ENCODE measurements at places on chromosomes 1 and 21.
A peak's percentile ranks its signal among the peaks of the same experiment; 100 is the strongest.

GRCh38 chr21:34100790-34101189, 27.4 kb downstream of the MRPS6 start:
- no peak for DNase-seq

GRCh38 chr1:33867684-33868083, 3.8 kb downstream of the HMGB4 start:
- no peak for DNase-seq

- no peak for DNase-seq
These were observed 377.8 kb downstream of the MATN1 start for GRCh38 chr1:30345491-30346130.

GRCh38 chr1:154423304-154423987, 18.3 kb downstream of the IL6R start:
- DNase-seq = no peak

- no peak for DNase-seq
These were observed 26.9 kb downstream of the ITPKB start for GRCh38 chr1:226711976-226712741.

GRCh38 chr1:37657620-37658412, 23.1 kb upstream of the RSPO1 start:
- DNase-seq = no peak

DNA sequence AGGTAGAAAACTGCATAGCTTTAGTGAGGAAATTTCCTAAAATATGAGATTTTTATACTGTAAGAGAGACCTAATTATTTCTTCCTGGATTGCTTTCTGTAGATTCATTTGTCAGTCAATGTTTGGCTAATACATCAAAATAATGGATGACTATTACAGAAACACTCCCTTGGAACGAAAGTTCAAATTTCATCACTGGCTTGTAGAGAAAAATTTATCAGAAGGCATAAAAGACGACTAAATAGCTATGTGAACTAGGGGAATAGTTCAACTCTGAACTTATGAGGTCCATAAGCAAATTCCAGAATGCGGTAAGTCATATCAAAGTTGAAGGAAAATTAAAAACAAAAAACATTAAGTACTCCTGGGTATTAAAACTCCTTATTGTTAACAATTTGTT, 36.0 kb downstream of the WNT2B start:
- DNase-seq = no peak

DNA sequence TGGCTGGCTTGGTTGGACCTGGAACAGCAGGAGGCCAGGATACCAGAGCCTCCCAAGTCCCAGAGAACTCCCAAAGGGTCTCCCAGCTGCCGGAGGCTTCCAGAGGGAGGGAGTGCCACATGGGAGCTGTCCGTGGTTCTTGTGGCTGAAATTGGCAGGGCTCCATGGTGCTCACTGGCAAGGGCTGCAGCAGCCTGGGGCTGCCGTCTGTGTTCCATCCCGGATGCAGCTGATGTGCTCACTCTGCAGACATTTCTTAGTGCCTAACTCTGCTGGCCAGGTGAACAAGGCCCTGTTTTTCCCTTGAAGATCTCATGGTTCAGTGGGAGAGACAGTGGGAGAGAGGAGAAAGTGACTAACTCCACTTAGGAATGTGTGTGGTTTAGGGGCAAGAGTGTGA, 261.1 kb downstream of the CAMTA1 start:
- no peak for DNase-seq

GRCh38 chr1:59375321-59376220, 78.7 kb downstream of the FGGY start:
- no peak for DNase-seq

- DNase-seq = no peak
These were observed 55.5 kb downstream of the TGFBR3 start for GRCh38 chr1:91830242-91831131.

DNA sequence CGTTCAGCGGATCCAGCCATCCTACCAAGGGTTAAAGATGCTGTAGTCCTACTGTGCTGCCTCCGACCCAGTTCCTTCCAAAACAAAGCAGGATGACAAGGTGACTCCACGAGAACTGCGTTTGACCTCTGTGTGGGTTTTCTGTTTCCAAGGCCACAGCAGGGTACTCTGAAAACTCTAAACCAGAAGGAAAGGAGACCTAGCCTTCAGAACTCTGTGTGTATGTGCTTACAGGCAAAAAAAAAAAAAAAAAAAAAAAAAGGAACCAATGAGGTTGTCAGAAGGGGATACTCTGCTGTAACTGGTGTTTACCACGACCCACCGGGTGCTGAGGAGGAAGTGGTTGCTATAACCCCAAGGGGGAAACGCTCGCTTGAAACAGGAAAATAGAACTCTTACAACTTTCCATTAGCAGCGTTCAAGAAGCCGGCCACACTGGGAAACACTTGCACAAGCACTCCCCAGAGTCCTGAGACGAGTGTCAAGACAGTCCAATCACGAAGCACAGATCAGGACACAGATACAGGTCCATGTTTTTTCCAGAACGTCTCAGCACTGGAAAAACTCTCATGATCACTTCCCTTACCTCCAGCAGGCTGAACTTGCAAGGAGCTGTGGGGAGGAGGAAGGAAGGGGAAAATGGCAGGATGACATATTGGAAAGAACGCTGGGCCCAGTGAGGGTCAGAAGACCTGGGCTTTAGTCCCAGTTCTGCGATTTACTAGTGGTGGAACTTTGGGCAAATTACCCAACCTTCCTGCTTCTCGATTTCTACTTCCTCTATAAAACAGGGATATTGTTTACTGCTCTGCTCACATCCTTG, 64.0 kb downstream of the ITPKB start:
- peak; percentile 56 for DNase-seq
